Cortex of kidney (tissue), 1 donor: ENCODE measurements at places on chromosomes 12 and 14.

DNA sequence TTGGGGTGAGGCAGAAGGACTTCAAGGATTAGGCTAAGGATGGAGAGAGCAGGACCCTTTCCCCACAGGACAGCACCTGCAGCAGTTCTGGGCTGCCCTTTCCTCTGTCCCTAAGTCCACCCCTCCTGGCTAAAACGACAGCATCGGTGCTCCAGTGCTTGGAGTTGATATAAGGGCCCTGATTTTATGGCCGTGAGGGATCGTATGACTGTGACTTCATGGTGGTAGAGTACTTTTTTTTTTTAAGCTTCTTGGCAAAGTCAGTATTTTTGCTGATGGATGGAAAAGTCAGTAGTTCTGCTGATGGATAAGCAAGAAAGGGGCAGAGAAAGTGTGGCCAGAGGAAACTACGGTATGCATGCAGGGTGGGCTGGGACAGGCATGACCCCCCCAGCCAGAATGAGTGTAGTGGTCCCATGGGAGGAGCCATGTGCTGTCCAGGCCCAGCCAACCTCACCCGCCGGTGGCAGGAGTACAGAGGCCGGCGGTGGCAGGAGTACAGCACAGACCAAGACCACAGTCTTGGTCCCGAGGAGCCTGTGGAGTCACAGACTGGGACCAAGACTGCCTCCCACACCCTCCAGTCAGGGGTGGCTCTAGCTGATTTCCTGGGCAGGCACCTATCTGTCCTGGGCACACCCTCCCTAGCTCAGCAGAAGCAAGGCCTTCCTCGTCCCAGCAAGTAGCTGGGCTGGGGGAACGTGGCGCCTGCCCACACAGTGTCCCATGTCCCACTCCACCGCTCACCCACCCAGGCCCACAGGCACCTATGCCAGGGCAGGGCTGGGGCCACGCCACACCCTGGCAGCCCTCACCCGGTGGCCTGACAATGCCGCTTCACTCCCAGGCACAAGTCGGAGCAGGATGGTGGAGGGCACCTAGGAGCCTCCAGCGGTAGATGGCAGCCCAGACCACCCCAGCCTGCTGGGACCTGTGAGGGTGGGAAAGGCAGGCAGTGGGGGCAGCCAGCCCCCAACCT is 46.3 kb downstream of the CCDC88C start:
- no peak for DNase-seq

DNA sequence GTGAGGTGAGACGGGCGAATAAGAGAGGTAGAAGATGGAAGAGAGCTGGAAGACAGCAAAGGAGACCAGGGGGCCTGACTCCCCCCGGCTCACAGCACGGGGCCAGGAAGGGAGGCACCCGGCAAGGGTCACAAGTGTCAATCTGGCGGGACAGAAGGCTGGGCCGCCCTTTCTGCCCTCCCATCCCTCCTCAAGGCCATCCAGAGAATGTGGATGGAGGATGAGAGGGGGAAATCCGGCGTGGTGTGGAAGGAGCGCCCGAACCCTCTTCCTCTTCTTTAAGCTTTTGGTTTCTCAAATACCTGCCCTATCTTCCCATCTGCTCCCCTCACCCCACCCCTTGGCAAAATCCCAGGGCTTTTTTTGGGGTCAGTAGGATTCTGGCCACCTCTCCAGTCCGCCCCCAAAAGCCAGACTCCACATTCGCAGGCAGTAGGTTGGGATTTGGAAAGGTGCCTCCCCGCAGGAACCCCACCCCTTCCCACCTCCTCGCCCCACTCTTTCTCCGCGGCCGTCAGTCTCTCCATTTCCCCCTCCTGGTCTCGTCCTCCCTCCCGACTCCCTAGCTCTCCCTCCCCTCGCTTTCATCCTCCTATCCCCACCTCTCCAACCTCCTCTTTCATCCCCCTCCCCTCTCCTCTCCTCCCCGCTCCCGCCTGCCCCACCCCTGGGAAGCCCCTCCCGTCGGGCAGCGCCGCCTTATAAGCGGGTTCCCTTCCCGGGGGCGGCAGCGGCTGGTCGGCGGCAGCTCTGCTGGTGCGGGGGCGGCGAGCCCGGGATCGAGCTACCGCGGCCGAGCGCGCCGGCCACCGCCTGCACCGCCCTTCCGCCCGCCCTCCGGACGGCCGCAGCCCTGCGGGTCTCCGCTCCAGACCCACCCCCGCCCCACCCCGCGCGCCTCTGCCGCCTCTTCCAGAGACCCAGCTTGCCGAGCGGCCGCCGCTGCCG is at the start of gene PTMS:
Gene PTMS, plus strand, starts transcription at position 730 of the 948 bp plus-strand sequence. CDS start 343 bp downstream, outside the sequence.
- DNase-seq = no peak

DNA sequence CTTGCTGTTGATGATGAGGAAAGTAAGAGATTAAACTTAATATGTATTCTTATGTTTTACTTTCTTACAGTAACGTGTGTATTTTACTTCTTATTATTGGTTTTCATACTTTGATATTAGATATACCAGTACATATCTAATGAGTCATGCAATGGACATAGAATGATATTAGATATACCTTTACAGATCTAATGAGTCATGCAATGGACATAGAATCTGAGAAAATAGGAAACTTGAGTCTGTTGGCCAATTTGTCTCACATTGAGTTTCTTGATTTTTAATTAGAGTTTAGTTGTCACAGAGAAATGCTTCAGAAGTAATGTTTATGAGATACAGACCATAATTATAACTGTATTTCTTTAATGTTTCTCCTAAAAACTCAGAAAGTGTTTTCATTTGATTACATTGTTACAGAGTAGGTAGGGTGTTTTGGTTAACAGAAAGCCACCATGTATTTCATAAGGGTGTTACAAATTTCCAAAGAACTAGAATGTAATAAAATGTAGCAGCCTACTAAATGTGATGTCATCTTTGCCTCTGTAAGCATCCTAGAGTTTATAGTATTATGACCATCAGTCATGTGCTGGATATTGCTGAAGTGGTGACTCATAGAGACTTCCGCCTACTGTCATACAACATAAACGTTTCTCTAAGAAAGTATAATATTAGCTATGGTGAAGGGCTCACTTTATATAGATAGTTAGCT is 3.0 kb downstream of the GAS2L3 start:
- DNase-seq = no peak

DNA sequence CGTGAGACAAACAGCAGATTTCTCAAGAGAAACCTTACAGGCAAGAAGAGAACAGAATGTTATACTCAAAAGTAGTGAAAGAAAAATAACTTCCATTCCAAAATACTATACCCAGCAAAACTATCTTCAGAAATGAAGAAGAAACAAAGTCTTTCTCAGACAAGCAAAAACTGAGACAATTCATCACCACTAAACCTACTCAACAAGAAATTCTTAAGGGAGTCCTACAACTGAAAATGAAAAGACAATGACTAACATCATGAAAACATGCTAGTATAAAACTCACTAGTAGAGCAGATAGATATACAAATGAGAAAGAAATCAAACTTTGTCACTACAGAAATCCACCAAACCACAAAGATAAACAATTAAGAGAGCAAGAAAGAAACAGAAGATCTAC is 106.5 kb downstream of the CEP83 start:
- no peak for DNase-seq

GRCh38 chr14:68195126-68195525 is 375.5 kb downstream of the RAD51B start:
- DNase-seq = no peak

DNA sequence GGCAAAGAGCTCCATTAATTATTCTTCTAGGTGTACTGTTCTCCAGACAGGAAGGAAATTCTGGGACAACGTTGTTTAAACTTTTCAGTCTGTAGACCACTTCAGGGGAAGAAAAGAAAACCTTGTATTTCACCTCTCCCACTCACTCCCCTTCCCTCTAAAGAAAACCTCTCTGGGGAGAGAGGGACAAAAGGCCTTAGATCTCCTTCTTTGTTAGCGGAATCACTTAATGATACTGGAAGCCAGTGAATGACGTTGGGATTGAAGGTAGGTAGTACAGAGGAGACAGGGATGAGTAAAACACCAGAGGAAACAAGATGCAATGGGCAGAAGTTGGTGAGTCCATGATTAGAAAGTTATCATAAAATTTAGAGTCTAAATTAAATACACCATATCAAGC is 38.7 kb upstream of the SGPP1 start:
- no peak for DNase-seq

DNA sequence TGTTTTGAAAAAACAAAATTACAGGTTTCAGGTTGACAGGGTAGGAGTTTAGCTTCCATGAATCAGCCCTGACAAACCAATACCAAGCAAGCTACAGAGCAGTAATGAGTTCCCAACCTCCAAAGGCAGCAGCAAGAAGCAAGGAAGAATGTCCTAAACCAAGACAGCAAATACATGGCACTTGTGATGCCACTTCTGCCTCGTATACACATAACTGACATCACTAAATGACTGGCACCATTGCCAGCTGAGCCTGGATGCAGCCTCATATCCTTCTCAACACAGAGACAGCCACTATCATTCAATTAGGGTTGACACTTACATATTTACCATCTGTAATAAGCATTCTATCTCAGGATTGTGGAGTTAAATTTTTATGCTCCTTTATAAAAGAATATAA is 35.0 kb upstream of the MDM1 start:
- no peak for DNase-seq

GRCh38 chr14:93975791-93976476 is 436 bp downstream of the ASB2 start:
- no peak for DNase-seq

GRCh38 chr12:88623777-88624548 is 43.7 kb upstream of the KITLG start:
- DNase-seq = no peak

DNA sequence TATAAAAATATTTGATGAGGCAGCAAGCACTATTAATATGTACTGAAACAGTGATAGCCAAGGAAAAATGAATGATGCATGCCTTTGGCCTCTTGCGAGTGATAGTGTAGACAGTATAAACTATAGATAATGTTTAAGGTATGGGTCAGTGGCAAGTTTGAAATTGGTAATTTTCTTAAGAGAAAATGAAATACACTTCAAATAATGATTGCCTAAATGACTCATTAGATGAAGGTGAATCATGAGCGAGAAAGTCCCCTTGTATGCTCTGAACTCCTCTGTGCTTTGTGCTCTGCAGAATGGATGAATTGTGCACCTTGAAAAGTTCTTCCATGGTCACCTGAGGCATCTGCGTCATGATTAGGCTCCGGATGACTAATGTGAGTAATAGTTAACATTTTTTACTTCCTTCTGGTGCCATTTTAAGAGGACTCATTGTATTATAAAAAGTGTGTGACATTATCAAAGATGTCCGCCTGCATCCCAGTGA is 84.9 kb upstream of the RTL1 start:
- DNase-seq = no peak

DNA sequence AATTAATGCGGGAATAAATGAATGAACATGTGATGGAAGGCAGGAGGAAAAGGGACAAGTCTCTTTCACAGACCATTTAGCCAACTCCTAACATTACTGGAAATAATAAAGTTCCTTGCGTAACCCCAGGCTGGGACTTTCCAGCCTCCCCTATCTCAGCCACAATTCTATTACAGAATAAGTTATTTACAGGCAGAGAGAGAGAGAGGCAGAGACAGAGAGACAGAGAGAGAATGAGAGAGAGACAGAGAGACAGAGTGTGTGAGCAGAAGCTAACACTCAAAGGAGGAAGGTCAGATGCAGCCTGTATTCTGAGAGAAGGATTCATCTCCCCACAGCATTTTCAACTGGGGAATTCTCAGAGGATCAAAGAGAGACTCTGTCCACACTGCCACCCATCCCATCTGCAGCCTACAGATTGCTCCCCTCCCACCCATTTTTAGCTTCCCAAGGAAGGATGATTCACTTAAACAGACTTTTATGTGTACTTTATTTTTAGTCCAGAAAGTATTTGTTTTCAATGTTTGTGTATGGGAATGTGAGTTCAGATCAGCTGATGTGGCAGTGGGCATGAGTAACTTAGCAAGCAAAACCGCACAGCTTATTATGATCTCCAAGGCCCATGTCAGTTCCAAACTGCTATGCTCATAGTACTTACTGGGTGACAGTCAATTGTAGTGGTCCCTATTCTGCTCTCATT is 165.7 kb downstream of the CAND1 start:
- DNase-seq = no peak

- no peak for DNase-seq
These were observed 112.4 kb downstream of the APAF1 start for GRCh38 chr12:98757455-98757854.

- DNase-seq = no peak
These were observed 114.7 kb downstream of the NTF3 start for GRCh38 chr12:5546616-5547015.

DNA sequence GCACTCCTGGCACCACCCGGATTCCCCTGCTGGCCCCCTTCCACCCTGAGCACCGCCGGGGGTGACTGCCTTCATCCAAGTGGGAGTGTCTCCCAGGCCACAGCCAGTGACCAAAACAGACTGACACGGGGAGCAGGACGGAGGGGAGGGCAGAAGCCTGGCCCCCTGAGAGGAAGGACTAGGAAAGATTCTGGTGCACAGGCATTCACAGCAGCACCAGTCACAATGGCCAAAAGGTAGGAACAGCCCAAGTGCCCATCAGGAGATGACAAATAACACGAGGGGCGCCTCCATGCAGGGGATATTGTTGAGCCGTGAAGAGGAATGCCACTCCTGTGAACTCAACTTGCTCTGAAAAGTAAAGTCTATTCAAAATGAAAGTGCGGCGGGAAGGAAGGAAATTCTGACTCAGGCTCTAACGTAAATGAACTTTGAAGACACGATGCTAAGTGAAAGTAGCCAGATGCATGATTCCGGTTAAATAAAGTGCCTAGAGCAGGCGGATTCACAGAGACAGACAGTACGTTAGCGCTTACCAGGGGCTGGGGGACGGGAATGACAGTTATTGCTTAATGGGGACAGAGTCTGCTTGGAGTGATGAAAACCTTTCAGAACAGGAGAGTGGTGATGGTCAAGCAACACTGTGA is 146.1 kb upstream of the NCOR2 start:
- no peak for DNase-seq

GRCh38 chr14:37589715-37590427 is 5.2 kb downstream of the FOXA1 start:
- no peak for DNase-seq

DNA sequence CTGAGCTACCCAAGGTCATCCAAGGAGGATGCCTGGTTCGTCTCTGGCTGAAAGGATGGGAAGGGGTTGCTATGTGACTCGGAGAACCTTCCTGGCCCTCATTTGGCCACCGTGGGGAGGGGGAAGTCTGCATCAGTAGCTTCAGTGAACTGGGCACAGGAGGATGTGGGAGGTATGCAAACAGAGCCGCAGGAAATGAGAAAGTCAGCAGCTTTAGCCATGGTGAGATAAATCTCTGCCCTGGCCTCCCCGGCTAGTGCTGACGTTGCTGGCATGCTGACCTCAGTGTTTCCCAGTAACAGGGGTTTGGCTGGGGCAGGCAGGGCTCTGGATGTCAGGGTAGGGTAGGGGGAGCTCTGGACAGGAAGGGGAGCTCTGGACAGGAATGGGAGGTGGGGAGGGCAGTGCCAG is 2.3 kb upstream of the CEBPE start:
- DNase-seq = no peak

GRCh38 chr12:6965026-6965661 is 5.3 kb downstream of the PHB2 start:
- no peak for DNase-seq
